Cortex of kidney (tissue), 1 donor: ENCODE measurements at places on chromosomes 2 and 18.

GRCh38 chr2:107354175-107354574 is 468.2 kb upstream of the ST6GAL2 start:
- DNase-seq, result no peak

DNA sequence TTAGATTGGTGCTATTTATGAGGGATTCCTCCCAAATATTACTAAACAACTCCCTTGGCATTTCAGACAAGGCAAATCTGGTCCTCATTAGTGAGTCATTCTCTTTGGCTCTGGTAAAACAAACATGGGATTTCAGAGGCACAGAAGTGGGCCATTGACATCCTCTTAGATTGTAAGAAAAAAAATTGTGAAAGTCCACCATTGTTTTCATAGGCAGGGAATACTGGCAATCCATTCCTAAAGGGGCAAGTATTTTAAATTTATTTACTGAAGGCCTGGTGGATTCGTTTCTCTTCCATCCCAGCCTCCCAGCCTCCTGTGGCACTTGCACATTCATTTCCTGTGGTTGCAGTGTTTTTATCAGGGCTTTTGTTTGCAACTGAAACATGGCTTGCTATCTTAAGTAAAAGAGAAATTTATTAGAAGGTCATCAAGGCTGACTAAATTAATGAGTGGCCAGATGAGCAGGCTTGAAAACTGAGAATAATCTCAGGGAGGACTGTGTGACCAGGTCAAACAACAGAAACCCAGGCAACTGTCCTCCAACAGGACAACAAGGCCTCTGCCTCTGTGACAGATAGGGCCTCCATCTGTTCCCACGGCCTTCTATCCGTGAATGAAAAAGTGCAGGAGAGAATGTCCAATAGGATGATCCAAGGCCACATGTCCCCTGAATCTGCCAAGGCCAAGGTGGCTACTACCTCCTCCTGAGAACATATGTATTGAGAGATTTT is 23.1 kb upstream of the TNFAIP6 start:
- DNase-seq, result no peak

- DNase-seq, result no peak
Observed at GRCh38 chr2:7835151-7835550, 846.7 kb upstream of the ID2 start.

DNA sequence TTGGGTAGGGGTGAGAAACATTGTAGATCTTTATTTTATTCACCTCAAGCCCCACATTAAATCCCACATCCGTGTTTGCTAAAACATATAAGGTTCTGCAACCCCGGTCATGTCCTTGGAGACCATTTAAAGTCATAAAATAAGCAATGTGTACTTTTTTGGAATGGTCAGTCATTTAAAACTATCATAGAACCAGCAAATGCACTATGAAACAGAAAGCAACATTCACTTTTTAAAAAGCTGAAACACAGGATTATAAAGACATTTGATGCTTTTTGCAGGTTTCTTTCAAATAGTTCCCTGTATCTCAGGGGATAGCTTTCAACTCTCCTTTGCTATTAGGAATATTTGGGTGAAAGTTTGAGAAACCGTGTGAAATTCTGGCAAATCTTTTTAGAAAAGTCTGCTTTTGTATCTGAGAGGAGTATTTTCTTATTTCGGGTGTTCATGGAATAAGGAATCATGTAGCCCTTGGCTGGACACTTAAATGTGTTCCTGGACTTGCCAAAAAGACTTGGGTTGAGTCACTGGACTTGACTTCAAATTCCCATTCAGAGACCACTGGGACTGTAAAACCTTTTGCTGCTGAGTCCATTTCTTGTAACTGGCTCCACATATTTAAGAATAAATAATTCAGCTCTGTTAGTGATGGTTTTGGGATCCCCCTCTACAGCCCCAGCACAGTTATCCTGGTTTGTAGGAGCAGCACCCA is 5.9 kb upstream of the CETN1 start:
- no peak for DNase-seq

GRCh38 chr2:12739721-12740254 is 23.1 kb downstream of the TRIB2 start:
- DNase-seq, result no peak

DNA sequence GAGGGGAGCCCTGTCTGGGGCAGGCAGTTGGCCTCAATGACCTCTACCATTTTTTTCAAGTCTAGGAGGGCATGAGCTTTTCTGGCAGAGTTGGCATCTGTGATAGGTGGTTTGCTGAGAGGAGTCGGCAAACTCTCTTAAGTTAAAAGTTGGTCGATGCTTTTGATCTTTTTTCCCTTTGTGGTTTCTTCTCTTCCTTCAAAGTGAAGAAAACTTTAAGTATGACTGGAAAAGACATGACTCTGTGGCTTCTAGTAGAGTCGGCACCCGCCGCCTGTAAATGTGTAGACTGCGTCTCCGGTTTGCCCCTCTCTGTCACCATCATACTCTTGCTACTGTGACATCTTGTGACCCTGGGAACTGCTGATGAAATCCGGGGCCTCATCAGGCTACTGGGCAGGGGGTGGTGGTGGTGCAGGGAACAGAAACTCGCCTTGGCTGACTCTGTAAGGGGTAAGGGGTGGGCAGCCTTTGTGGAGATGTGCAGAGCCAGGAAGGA is 21.1 kb downstream of the INPP5D start:
- no peak for DNase-seq

- no peak for DNase-seq
Observed at GRCh38 chr2:124978597-124978996, 953.5 kb downstream of the CNTNAP5 start.

- DNase-seq, result no peak
Observed at GRCh38 chr2:207422380-207422779, 107.4 kb upstream of the CREB1 start.

GRCh38 chr2:240952496-240953246 is 45.7 kb upstream of the SNED1 start:
- no peak for DNase-seq

GRCh38 chr2:234752966-234753365 is 198.9 kb upstream of the SH3BP4 start:
- DNase-seq, result no peak

DNA sequence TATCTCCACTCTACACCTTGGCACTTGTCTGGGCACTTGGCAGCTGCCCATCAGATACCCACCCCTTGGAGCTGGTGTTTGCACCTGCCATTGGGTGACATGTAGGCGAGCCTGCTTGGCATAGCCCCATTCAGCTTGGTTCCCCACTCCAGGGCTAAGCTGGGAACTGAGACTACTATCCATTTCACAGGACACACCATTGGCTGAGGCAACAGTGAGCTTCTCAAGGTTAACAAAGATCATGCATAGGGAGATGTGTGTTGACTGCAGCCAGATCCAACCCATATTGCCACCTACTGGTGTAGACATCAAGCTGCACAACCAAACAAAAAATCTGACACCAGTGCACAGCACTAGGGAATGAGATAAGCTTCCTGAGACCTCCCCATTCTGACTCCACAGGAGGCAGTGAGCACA is 1389.8 kb upstream of the TMEFF2 start:
- no peak for DNase-seq

DNA sequence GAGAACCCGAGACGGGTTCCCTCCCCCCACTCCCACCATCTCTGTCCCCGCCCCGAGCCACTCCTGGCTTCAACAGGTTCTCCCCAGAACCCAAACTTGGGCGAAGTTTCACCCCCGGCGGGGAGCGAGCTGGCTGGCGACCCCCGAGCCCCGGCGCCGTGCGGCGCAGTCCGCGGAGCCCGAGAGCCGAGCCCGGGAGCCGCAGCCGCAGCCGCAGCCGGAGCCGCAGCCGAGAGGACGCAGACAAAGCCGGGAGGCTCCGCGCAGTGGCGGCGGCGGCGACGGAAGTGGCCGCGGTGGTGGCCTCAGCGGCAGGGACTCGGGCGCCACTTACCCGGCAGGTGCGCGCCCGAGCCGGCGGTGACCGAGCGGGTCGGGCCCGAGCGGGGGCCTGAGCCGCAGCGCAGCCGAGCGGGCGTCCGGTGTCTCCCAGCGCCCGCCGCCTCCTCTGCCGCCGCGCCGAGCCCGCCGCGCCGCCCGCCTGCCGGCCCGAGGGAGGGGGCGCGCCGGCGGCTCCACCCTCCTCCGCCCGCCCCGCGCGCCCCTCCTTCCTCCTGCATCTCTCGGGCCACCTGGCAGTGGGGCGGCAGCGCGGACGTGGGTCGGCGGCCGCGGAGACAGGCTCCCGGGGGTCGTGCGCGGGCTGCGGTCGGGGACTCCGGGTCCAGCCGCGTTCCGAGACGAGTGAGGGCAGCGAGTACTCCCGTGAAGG is at the start of gene ECEL1:
Gene ECEL1 (minus strand): TSS at position 450 of the 712 bp plus-strand sequence. CDS start 1,181 bp downstream, outside the sequence.
- DNase-seq, result no peak

GRCh38 chr2:161113693-161114575 is 46.3 kb upstream of the TANK start:
- no peak for DNase-seq

DNA sequence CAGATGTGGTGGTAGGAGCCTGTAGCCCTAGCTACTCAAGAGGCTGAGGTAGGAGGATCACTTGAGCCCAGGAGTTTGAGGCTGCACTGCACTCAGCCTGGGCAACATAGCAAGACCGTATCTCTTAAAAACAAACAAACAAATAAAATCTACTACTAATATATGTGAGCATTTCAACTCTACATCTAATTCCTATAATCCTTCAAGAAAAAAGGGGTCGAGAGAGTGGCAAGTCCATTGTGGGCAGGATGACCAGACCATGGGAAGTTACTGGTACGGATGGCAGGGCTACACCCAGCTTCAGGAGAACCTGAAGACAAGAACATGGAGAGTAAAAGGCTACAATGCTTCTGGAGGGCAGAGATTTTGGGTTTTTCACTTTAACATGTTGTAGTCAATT is 24.0 kb downstream of the BUB1 start:
- DNase-seq, result no peak

DNA sequence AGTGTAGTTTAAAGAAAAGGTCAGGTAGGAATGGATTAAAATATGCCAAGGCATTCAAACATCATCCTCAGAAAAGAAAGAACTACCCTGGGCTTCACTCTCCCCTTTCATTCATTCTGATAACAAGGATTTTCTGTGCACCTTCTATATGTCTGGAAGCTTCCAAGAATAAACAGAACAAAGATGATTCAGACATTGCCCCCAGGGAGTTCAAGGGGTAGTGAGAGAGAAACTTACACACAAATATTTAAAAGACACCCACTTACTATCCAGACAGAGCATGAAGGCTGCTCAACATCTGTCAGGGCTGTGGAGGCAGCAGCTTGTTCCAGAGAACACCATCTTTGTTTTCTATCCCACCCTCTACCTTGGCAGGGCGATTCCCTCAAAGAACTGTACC is 140.5 kb downstream of the ALK start:
- DNase-seq, result no peak

DNA sequence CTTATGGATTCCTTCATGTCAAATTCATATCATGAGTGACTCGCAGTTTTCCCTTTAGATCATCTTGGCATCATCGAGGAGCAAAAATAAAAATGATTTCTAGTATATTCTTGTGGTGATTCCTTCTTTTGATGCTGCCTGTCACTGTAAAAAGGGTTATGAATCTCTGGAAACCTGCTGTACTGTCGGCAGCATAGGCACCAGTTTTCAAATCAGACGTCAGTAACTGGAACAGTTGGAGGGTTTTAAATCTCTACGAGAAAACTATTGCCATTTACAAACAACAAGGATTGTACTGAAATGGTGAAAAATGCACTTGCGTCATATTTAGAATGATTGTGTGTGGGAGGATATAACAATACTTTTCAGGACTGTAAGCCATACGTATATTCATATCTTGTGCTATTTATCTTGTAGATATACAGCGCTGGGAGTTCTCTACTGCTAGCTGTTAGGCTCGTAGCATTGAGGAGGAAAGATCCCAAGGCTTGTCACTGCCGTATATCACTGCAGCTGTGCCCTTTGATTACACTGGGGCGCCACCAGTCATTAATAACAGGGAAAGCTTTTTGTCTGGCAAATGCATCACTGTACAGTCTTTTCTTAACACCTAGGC is 320.7 kb downstream of the MTX2 start:
- DNase-seq, result no peak

GRCh38 chr2:68726100-68726499 is 8.5 kb upstream of the ARHGAP25 start:
- DNase-seq, result no peak

DNA sequence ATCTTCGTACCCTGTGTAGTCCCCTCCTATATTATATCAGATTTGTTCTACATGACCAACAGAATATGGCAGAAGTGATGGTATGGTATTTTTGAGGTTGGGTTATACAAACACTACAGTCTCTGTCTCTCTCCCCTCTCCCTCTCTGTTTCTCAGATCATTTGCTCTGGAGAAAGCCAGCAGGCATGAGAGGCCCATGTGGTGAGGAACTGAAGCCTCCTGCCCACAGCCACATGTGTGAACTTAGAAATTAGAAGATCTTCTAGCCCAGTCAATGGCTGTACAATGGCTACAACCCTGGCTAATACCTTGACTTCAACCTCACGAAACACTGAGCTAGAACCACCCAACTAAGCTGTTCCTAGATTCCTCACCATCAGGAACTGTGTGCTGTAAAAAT is 250.6 kb downstream of the SMAD2 start:
- no peak for DNase-seq

- no peak for DNase-seq
Observed at GRCh38 chr2:103963146-103963725, 890.7 kb upstream of the POU3F3 start.

GRCh38 chr18:45482286-45482685 is 133.0 kb upstream of the SLC14A2 start:
- DNase-seq, result no peak

- DNase-seq, result no peak
Observed at GRCh38 chr2:9548506-9548905, 7.1 kb downstream of the ADAM17 start.

GRCh38 chr2:239509373-239510143 is 108.7 kb upstream of the HDAC4 start:
- DNase-seq, result no peak

- DNase-seq, result no peak
Observed at GRCh38 chr18:3710712-3711301, 260.8 kb downstream of the TGIF1 start.

GRCh38 chr2:147430408-147430807 is 414.4 kb upstream of the ACVR2A start:
- DNase-seq, result no peak

DNA sequence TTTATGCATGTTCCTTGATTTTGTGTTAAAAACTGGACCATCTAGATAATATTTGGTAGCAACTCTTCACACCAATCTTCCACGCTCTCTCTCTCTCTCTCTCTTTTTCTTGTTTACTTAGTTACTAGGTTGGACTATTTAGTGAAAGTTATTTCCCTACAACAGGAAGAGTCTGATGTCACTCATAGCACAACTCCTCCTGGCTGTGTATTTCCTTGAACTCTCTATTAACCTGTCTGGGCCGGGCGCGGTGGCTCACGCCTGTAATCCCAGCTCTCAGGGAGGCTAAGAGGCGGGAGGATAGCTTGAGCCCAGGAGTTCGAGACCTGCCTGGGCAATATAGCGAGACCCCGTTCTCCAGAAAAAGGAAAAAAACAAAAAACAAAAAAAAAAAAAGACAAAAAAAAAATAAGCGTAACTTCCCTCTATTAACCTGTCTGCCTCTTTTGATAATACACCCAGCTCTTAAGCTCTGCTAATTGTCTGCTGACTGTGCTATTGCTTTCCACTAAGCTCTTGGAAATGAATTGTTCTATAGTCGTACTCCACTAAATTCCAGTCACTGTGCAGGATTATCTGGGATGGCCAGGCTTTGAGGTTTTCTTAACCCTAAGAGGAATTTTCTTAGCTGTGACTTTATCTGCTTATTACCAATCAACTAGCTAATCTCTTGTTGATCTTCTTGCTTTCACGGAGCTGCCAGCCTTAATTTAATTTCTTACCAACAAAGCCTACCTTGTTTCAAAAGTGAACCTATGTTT is 18.1 kb upstream of the CDH19 start:
- DNase-seq, result no peak

GRCh38 chr2:3139906-3140305 is 237.7 kb downstream of the EIPR1 start:
- DNase-seq, result no peak

GRCh38 chr2:239049421-239050251 is 201.8 kb downstream of the TWIST2 start:
- no peak for DNase-seq
